ENCODE measurements at places on chromosomes 7 and 10. TPM values are rescaled to one million over a fixed set of nuclear protein-coding genes. Genes with fewer than 3 reads are reported as not detected.

The MOGAT3 gene
- not detected for total RNA-seq

The GAD2 gene
- total RNA-seq, result not detected

The ADAMTS14 gene
- total RNA-seq, result not detected

The HMX3 gene
- total RNA-seq, result not detected

The POLR3A gene
- 15.1 TPM for total RNA-seq

The KIAA1217 gene
- total RNA-seq, result 0.10 TPM

The NUTM2E gene
- not detected for total RNA-seq
